ENCODE measurements at places on chromosomes 2 and 18.

GRCh38 chr18:50338122-50338521 is 36.7 kb upstream of the SKA1 start:
- no peak for DNase-seq

- DNase-seq, result no peak
Observed at GRCh38 chr2:241049739-241050623, 51.6 kb downstream of the SNED1 start.

DNA sequence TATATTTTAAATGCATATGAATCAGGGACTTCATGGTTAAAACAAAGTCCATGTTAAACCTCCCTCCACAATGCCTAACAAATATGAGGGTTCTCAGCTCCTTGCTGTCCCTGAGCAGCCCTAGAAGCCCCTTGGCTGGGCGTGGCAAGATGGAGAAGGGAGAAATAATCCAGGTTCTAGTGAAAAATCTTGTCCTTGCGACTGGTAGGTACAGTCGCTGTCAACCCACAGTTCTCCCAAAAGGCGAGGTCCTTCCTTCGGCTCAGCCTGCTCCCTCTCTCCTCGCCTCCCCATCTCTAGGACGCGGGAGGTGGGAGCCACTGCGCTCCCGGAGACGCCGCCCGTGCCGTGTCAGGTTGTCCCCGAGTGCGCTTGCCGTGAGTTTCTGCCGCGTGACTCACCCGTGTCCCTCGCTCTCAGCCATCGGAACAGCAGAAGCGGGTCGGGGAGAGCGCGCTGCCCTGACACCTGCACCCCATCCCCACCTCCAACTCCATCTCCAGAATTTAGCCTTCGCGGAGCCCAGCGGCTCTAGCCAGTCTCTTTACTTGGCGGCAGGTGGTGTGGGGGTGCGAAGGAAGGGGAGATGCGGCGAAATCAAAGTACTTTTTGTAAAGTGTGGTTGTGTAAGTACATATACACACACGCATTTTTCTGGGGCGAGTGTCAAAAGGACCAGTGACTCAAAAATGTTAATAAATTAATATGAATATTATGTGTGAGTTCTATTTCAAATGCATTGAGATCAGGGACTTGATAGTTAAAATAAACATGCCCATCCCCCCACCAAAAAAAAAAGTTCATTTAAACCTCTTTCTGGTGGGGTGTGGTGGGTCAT is 65.1 kb upstream of the TMEM17 start:
- DNase-seq, result no peak

DNA sequence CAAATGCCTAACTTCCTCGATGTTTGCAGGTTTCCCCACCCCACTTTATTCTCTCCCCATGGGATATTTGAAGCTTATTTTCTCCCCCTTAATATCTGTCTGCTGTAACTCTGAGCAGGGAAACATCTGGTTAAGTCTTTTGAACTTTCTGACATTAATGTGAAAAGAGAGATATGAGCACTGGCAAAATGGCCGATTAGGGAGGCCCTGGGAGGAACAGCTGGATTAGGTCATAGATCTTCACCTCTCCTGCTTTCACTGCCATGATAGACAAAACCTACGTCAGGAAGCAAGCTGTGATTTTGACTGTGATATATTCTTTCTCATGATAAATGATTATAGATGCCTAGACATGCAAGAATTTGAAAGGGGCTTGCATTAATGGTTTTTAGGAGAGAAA is 43.6 kb downstream of the LYPD6B start:
- no peak for DNase-seq

DNA sequence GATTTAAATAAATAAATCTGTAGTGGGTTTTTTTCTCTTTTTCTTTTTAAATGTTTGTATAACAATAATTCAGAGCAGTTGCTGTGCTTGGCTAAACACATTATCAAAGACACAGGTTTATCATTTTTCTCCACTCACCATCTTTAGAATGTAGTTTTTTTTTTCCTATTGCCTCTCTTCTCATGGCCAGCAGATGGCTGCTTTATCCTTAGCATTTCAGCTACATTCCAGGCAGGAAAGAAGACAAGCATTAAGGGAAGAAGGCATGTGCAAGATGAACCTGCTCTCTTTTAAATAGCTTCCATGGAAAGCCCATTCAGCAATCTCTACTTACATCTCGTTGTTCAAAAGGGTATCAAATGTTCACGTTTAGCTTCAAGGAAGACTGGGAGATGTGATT is 42.6 kb downstream of the ARHGAP15 start:
- DNase-seq, result no peak

- DNase-seq, result no peak
Observed at GRCh38 chr2:182855376-182855775, 11.1 kb downstream of the FRZB start.

GRCh38 chr2:199160081-199160480 is 297.7 kb downstream of the SATB2 start:
- DNase-seq, result no peak

DNA sequence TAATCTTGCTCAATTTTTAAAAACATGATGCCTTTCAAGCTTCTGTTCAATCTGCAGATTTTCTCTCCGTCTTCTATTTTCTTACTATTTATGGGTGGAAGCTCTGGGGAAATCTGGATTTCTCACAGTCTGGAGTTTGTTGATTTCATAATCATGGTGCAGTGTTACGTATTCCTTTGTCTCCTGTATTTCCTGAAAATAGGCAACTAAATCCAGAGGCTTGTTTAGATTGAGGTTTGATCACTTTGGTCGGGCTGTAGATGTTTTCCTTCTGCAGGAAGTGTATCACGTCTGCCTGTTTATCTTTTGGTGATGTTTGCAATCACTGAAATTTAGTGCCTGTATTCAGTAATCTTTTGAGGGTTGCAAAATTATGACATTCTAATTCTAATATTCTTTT is 487.7 kb downstream of the LRRTM4 start:
- DNase-seq, result no peak

DNA sequence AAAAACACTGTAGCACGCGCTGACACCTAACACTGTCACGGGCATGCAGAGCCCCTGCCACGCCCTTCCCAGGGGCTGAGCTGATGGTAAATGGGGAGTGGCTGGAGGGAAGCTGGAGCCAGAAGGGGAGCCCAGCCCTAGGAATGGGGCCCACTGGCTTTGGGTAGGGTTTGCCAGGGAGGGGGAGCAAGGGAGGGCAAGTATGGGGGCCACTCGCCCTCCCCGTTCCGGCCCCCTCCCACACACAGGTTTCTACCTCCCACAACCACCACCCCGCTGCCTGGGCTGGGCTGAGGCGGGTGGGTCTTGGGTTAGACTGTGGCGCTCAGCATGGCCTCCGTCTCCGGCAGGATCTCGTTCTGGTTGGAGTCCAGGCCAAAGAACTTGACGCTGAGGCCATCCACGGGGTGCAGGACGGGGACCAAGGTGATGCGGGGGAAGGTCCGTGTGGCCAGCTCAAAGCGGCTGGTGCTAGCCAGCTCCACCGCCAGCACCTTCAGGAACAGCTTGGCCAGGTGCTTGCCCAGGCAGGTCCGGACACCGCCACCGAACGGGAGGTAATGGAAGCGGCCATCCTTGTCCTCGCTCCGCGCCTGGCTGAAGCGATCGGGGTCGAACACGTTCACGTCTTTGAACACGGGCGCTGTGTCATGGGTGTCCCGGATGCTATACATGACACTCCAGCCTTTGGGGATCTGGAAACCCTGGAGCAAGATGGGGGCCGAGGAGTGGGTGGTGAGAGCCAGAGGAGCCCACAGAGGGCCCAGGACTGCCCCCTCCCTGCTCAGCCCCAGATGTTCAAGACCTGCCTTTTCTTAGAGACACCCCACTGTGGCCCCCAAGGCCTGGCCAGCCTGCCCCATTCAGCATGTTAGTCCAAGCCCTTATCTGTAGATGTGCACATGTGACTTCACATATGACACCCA is 15.5 kb downstream of the CYP26B1 start:
- DNase-seq, result no peak

DNA sequence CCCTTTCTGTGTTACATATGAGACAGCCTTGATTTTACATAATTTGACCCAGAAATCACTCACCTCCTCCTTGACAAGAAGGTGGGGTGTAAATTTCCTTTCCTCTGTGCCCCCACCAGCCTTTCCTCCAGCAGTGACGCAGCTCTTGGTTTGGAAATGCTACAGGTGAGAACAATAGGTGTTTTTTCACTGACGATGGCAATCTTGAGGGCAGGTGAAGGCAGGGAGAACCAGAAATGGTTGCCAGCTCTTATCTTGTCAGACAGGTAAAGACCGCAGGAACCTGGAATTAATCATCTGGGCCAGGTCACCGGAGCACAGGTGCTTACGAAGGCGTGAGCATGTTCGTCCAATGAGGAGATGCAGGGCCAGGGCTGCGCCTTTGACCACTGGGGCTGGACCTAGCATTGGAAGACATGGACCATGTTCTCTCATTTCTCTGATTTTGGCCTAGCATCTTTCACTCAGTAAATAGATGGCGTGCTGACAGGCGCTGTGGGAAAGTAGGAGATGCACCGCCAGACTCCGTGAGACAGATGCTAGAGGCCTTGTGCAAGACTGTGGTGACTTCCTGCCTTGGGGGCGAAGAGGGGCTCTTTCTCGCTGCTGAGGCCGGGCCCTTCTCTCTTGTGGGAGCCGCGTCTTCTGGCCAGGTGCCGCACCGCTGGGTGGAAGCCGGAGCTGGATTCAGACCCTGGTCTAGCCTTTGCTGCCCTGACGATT is 4.0 kb downstream of the CIDEA start:
- DNase-seq, result no peak

DNA sequence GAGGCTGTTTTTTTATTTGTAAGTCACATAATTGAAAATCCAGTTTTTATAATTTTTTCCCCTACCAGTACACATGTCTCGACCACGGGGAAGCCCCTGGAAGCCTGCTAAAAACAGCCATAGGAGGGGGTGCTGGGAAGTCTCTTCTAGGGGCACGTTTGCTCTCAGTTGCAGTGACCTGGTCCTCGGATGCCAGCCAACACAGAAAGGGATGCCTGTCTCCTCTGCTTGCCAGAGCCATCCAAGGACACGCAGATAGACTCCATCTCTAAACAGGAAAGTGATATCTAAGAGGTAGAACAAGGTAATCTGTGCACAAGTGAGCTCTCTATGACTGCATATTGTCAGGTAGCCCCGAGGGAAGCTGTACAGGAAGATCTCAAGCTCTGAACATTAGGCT is 255.8 kb downstream of the SETBP1 start:
- DNase-seq, result no peak

DNA sequence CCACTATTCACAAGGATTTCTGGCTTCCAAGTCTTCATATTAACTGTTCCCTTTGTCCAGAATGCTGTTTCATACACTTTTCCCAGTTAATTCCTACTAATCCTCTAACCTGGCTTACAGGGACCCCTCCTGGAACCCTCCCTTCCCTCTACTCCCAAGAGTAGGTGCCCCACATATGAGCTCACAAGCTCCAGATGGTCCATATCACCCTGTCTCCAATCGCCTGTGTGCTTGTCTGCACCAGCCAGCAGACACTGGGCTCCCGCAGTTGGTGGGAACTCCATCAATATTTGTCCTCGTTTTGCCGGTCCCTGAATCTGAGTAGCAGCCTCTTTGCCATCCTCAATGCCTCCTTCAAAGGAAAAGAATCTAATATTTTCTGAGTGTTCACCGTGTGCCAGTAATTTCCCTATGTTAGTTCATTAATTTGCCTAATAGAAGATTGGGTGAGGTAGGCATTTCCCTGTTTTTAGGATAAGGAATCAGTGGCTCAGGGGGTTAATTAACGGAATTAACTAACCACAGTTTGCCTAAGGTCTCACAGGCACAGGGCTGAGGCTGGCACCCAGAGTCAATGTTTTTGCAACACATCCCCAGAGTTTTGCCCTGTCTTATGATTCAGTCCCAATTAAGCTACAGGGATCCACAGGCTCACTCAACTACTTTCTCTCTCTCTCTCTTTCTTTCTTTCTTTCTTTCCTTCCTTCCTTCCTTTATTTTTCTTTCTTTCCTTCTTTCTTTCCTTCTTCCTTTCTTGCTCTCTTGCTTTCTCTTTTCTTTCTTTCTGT is 141.6 kb upstream of the CYP1B1 start:
- DNase-seq, result no peak

DNA sequence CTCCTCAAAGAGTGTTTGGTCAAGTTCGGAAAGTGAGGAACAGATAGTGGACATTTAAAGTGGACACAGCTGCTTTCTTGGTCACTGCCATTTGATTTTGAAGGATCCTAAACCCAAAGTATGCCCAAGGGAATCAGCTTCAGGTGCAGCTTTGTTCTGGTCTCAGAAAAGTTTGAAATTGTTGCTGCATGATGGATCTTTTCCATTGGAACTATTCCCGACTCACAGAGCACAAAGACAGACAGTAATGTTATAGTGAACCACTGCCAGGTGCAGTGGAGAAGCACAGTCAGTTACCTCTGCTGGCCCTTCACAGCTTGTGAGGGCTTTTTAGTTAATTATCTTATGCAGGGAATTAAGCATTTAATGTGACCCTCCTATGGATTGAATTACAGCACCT is 301.7 kb downstream of the PHLPP1 start:
- no peak for DNase-seq

DNA sequence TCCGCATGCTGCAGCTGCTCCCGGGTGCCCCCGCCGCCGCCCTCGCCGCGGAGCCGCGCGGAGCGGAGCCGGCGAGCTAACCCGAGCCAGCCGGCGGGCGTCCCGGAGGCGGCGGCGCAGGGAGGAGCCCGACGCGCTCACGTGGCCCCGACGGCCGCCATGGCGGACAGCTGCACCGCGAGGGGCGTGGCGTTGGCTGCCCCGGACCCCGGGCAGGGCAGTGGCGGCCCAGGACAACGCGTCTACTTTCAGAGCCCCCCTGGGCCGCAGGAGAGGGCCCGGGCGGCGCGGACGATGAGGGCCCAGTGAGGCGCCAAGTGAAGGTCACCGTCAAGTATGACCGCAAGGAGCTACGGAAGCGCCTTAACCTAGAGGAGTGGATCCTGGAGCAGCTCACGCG is 30.0 kb upstream of the CCNYL1 start:
- no peak for DNase-seq

DNA sequence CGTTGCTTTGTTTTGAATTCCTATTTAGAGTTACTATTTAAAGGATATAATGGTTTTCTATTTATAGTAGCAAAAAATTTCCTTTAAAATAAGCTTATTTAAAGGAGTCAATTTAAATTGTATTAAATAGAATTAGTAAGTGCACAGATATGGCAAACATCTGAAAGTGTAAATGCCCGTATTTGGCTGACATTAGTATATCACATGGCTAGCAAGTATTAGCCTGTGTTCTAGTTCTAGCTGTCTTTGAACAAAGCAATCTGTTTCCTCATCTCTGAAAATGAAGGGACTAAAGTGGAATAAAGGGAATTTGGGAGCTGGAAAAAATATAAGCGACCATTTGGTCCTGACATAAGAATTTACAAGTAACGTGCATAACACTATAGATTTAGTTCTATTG is 32.2 kb downstream of the PELI1 start:
- DNase-seq, result no peak
